DND-41 (cell line): ENCODE measurements at places on chromosomes 11 and 22.
A peak's percentile ranks its signal among the peaks of the same experiment; 100 is the strongest.

- peak; percentile 93 for DNase-seq
Measured at GRCh38 chr11:128422576-128423370, 164.6 kb downstream of the ETS1 start.

- no peak for DNase-seq
Measured at GRCh38 chr11:106228996-106229395, 151.5 kb downstream of the AASDHPPT start.

GRCh38 chr11:126817523-126818450 is 182.8 kb downstream of the KIRREL3 start:
- no peak for DNase-seq

- DNase-seq: no peak
Measured at GRCh38 chr11:85423316-85423715, 203.8 kb downstream of the DLG2 start.

DNA sequence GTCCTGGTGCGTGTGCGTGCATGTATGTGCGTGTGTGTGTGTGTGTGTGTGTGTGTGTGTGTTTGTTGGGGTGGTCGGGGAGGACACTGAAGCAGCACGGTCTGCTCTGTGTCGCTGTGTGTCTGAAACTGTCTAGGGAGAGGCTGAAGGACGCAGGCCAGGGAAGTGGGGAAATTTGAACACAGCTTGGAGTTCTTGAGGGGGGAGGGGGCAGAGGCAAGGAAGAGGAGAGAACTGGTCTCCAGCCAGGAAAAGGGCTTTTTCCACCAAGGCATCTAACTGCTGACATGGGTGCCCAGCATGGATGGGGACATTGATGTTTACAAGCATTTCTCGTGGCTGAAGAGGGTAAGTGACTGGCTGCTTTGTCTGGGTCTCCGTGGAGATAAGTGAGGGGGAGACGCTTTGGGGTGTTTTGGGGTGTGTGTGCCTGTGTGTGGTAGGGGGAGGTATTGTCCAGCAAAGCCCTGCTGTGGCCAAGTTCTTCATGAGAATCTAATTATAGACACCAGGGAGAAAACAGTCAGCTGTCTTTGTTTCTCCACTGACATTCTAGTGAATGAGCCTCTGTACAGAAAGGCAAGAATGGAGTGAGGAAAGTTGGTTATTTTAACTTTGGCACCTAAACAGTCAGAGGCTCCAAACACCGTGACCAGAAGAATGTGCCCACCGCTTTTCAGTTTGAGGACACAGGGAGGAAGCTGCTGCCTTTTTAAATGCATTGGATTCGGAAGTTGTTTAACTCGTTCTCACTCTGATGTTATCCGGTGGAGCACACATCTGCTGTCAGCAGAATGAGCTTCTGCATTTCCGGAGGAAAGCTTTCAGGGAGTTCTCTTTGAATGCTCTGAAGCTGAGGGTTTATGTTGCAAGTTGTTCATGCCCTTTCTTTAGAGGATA is 63.7 kb downstream of the PPFIBP2 start:
- peak; percentile 42 for DNase-seq

DNA sequence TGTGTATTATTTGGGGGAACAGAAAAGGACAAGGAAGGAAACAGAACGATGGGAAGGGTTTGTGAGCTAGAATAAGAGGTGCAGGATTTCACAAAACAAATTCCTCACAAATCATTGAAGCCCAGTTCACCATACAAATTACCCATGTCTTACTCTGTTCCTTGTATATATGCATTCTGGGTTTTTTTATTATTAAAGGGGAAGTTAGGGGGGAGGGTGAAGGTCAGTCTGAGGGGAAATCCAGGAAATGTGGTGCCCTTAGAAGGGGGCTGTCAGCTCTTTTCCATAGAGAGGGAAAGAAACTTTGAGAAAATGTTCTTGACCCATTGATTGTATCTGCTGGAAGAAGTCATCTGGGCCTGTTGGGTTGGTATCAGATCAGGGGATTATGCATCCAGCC is 90.8 kb downstream of the RNF169 start:
- no peak for DNase-seq

- peak; percentile 79 for DNase-seq
Measured at GRCh38 chr22:36467946-36468345, 13.5 kb downstream of the TXN2 start.

DNA sequence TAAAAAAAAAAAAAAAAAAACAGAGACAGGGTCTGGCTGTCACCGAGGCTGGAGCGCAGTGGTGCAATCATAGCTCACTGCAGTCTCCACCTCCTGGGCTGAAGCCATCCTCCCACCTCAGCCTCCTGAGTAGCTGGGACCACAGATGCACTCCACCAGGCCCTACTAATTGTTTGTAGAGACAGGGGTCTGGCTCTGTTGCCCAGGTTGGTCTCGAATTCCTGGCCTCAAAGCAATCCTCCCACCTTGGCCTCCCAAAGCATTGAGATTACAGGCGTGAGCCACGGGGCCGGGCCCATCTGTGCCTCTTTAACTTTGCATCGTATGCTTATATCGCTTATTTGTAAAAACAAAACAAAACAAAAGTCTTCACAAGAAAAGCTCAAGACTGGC is 3.1 kb downstream of the CPT1A start:
- DNase-seq: peak; percentile 68

DNA sequence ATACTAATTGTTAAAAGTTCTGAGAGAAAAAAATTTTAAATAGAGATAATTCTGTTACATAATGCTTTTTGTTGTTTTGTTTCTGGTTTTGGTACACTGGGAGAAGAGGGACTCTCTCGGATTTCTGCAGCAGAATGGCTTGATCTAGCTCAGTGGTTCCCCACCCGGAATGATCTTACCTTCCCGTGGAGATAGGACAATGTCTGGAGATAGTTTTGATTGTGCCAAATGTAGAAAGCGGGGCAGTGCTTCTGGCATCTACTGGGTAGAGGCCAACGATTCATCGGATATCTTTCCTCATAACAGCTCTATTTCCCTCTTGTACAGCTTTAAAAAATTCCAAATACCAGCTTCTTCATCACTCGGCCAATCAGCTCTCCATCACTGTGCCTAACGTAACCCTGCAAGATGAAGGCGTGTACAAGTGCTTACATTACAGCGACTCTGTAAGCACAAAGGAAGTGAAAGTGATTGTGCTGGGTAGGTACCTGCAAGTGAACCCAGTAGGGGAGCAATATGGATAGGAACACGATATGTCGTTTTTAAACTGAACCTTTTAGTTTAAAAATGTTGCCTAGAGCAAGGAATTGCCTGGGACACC is 13.2 kb downstream of the CRTAM start:
- no peak for DNase-seq

DNA sequence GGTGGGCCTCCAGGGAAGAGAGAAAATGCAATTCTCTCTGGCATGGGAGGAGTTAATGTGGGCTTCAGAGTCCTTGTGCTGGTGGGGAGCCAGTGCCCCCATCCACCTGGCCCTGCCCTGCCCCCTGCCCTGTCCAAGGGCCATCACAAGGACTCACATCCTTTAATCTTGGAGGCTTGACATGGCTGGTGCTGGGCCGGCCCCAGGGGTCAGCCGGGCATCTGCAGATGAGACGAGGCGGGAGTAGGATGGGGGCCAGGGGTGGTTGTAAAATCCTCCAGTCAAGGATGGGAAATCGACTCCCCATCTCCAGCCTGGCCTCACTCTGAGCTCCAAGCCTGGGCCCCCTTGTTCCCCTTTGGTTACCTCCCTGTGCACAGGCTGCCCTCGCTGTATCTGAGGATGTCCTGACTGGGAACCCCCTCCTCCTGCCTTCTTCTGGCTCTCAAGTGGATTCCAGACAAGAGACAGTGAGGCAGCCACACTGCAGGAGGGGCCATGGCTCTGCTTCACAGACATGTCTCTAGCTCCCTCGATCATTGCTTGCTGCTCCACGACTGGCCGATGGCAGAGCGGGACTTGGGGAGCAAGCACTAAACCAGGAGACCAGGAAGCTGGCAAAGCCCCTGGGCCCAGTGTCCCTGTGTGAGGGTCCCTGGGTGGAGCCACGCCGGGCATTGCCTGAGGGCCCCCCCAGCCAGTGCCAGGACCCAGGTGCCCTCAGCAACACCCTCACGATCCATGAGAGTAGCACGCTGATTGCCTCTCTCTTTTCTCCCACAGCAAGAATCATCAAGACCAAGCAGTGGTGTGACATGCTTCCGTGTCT is 1120.5 kb downstream of the BRD1 start:
- DNase-seq: no peak

- DNase-seq: no peak
Measured at GRCh38 chr22:25111579-25112517, 87.8 kb upstream of the CRYBB3 start.

DNA sequence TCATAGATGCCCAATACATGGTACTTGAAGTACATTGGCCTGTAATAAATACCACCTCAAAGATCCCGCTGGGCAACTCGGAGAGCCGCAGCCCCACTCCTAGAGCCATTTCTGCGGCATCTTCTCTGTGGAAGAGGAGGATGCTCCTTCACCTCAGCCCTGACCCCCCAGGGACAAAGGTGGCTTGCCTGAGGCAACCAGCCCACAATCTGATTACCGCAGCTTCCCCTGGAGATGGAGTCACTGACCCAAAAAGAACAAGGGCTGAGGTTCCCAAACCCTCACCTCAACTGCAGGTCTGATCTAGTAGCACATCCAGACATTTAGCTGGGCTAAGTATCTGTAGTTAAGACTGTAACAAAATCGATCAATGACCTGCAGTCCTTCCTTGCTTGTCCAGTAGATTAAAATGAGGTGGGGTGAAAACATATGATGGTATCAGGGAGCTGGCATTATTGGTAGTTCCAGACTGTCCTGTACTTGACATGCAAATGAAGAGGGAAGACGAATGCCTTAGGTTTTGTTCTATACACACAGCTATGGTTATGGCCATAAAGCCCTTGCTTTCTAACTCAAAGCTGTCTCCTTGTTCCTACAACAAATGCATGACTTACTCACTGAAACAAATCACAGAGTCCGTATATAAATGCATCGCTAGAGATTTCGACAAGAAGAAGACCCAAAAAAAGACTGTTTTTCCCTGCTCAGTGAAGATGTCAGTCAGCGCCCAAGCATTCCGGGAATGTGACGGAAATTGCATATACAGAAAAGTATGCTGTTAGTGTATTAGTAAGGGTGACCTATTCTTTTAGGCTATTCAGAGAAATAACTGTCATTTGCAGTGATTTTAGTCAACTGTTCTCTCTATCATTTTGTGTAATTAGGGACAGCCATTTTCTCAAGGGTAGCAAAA is 33.7 kb downstream of the C11orf71 start:
- no peak for DNase-seq
